ENCODE measurements at places on chromosomes 12 and 14.

- no peak for DNase-seq
Measured at GRCh38 chr12:122067548-122067947, 11.0 kb upstream of the MLXIP start.

- no peak for DNase-seq
Measured at GRCh38 chr14:43872222-43872621, 634.9 kb downstream of the FSCB start.

- DNase-seq: no peak
Measured at GRCh38 chr14:99728981-99729451, 44.9 kb downstream of the CYP46A1 start.

GRCh38 chr12:106331599-106331998 is 25.9 kb upstream of the POLR3B start:
- no peak for DNase-seq

DNA sequence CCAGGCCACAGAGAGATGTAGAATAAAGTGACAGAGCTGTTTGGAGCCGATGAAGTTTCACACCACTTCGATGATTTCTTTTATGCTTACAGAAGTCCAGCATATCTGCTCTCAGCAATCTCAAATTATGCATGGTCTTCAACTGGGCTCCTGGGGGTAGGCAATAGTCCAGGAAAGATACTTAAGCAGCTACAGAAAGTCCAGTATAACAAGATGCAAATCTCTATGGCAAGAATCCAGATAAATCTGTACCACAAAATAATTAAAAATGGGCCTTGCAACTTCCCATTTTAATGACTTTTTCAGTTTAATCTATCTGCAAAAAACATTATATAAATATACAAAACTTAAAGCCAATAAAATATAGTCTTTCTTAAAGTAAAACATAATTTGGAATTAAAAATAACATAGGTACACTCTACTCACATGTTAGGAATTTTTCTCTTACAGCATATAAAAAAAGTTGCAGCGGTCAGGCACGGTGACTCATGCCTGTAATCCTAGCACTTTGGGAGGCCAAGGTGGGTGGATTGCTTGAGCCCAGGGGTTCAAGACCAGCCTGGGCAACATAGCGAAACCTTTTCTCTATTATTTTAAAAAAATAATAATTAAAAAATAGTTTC is 20.5 kb upstream of the RAD51AP1 start:
- no peak for DNase-seq

DNA sequence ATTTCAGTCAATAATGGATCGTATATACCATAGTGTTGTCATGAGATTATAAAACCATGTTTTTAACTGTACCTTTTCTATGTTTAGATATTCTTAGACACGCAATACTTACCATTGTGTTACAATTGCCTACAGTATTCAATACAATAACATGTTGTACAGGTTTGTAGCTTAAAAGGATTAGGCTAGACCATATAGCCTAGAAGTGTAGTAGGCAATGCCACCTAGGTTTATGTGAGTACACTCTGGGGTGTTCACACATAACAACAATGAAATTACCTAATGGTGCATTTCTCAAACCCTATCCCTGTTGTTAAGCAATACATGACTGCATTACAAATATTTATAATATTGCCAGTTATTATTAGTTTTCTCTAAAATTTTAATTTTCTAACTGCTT is 144.2 kb downstream of the KCNC2 start:
- DNase-seq: no peak

All from naive thymus-derived CD4-positive, alpha-beta T cell (primary cell).